Activated CD4-positive, CD25-positive, alpha-beta regulatory T cell (primary cell): ENCODE measurements at places on chromosomes 13 and 19.

DNA sequence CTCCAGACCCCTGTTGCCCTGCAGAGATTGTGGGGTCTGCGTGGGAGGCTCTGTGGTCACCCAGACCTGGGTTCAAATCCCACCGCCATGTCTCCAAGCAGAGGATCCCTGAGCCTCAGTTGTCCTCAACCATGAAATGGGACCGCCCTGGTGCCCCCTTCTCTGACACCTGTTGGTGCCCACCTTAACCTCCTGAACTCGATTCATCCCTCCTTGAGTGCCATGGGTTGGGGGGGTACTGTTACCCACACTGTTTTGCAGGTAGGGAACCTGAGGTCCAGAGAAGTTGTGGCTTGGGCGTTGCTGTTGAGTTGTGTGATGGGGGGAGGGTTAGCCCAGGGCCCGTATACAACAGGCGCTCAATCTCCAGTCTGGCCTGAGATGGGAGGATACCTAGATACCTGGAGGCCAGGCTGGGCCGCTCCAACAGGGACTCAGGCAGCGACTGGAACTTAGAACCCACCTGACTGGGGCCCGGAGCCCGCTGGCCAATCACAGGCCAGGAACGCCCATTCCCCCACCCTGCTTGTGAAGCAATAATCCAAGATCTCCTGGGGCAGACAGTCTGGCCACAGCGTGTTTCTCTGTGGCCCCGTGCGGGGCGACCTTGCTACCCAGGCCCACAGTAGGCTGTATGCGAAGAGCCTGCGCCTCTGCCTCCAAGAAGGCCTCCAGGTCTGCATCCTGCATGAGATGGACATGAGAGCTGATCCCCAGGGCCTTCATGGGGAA is 2.8 kb downstream of the ARID3A start:
- no peak for DNase-seq

GRCh38 chr13:109883181-109884180 is 97.1 kb upstream of the IRS2 start:
- DNase-seq: no peak

DNA sequence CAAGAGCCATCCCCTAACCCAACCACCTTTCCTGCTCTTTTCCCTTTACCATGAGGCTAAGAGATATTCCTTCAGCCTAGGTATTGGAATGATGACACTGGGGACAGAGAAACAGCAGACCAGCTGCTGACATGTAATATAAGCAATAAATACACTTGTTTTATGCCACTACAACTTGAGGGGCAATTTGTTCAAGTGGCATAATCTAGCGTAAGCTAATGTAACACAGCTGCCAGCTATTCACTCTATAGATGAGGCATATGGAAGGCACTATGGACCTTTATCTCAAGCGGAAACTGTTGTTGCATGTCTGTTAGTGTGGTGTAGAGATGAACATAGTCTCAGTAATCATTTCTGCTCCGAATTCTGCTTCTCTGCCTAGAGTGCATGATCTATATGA is 111.1 kb downstream of the STARD13 start:
- no peak for DNase-seq

DNA sequence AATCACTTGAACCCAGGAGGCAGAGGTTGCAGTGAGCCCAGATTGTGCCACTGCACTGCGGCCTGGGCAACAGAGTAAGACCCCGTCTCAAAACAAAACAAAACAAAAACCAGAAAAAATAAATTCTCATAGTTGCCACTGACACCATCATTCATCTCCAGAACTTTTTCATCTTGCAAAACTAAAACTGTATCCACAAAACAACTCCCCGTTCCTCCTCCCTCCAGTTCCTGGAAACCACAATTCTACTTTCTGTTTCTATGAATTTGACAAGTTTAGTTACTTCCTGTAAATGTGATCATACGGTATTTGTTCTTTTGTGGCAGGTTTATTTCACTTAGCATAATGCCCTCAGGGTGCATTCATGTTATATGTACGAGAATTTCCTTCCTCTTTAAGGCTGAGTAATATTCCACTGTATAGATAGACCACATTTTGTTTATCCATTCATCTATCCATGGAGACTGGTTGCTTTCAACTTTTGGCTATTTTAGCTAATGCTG is 13.2 kb upstream of the ADGRE5 start:
- no peak for DNase-seq

- DNase-seq: no peak
Measured at GRCh38 chr13:44237276-44237767, 136.3 kb upstream of the SERP2 start.

DNA sequence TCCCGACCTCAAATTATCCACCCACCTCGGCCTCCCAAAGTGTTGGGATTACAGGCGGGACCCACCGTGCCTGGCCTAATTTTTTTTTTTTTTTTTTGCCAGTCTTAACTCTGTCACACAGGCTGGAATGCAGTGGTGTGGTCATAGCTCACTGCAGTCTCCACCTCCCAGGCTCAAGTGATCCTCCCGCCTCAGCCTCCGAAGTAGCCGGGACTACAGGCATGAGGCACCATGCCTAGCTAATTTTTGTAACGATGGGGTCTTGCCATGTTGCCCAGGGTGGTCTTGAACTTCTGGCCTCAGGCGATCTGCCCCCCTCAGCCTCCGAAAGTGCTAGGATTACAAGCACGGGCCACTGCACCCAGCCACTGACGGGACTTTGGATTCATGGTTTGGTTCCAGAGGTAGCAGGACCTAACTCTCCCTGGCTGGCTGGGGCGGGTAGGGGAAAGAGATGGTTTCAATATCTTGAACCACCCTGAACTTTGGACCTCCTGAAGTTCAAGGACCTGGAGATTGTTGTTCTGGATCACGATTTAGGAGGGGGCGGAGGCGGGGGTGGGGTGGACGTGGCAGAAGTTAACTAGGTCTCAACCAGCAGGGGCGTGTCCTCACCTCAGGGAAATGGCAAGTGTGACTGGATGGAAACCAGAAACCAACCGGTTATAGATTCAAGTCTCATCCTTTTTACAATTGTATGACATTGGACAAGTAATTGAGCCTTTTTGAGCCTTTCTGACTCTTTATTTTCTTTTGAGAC is 40.8 kb downstream of the IER2 start:
- no peak for DNase-seq

- no peak for DNase-seq
Measured at GRCh38 chr13:85806553-85807175, 7.4 kb upstream of the SLITRK6 start.

GRCh38 chr13:30388406-30389283 is 33.6 kb upstream of the UBE2L5 start:
- DNase-seq: no peak
